AG09319 (cell line): ENCODE measurements at places on chromosomes 5 and 9.

GRCh38 chr9:19533373-19533772 is 124.6 kb downstream of the ACER2 start:
- no peak for DNase-seq

DNA sequence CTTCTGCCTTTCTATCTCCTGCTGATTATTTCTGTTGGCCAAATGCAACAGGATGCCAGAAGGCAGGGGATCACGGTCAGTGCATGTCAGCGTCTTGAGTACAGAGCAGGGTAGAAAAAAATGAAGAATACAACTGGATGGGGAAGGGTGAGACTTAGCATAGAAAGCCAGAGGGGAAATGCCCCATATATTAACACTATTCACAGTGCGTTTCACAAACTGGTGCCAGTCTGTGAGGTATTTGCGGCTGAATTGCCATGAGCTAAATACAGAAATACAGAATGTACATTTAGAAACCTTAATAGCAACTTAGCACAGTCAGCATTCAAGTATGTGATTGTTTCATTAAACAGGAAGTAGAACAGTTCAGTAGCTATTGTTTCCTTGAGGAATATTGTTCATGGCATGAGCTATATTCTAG is 31.0 kb upstream of the SLC1A3 start:
- DNase-seq, result no peak

GRCh38 chr5:154762261-154762660 is 7.1 kb downstream of the LARP1 start:
- no peak for DNase-seq

DNA sequence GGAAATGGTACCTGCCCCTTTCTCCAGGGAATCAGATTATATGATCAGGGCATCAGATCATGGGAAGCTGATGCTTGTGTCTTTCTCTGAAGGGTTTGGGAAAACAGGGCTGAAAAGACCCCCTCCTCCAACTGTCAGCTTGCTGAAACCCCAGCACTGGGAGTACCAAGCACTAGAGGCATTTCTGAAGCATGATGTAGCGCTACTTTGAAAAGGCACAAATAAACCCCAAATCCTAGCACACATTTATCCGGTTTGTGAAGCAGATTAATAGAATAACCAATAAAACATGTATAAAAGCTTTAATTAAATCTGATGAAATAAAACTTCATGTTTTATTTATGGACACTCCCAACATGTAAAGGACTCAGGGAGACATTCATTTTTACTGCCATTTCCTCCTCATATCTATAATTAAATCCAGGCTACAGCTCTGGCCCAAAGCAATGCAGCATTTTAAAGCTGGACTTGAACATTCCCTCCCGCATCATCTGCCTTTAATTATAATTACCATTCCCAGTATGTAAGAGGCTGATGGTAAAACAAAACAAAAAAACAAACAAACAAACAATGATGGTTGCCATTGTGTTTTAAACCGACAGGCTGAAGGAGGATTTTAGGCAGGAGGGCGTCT is 298.2 kb upstream of the RFX3 start:
- DNase-seq, result peak; percentile 54

DNA sequence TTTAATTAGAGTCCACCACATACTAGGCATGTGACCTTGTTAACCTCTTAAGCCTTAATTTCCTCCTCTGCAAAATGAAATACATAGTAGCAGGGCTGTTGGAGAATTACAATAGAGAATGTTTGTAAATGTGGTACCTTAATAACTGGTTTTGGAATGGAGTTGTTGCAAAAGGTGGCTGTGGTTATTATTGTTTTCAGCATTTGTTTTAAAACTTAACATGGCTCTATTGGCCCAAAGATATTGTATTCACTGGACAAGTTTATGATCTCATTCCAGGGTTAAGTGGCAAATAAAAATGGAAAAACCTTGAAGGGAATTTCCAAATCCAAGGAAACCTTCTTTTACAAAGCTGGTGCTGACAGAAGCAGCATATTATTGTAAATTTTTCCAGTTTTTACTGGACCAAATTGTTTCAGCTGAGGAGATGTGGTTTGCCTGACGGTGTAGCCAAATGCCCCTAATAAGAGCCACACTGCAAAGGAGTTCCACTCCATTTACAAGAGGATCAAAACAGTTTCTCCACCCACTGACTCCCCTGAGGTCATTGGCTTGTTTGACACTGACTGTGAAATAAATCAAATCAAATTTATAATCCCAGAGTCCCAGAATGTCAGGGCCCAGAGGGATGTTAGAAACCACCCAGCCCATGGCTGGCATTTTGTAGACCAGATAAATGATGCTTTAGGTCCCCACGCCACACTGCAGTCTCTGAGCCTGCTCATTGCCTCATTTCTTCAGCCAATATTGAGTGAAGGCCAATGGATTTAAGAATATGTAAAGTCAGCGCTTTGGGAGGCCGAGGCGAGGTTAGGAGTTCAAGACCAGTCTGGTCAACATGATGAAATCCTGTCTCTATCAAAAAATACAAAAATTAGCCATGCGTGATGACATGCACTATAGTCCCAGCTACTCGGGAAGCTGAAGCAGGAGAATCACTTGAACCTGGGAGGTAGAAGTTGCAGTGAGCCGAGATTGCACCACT is 45.2 kb downstream of the ADRA1B start:
- DNase-seq, result no peak

DNA sequence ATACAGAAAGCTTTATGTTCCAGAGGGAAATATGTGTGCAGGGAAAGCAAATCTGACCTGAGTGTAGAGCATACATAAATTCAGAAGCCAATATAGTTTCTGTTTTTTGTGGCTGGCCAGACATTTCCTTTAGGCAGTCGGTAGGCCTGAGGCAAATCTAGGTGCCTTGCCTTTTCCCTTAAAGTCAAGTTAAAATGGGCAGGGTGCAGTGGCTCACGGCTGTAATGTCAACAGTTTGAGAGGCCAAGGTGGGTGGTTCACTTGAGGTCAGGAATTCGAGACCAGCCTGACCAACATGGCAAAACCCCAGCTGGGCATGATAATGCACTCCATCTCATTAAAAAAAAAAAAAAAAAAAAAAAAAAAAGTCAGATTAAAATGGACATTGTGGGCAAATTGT is 31.2 kb downstream of the PHAX start:
- no peak for DNase-seq

DNA sequence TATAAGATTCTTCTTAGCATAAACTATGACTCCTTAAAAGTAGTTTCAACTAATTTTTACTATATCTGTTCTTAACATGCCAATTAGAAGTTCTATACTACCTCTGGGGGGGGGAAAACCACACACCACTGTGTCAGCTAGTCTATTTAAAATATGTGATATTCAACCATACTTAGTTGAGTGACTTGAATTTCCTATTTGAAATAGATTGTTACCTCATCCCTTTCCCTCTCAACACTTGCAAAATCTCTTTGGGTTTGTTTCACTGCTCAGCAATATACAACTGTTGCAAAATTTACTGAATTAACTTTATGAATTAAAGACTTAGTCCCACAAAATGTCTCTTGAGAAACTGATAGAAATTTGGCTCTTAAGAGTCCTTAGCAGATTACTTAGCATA is 151.1 kb upstream of the POU5F2 start:
- no peak for DNase-seq

GRCh38 chr5:155293605-155294178 is 280.1 kb downstream of the KIF4B start:
- DNase-seq, result no peak

- no peak for DNase-seq
Measured at GRCh38 chr5:5887833-5888232, 465.4 kb downstream of the ICE1 start.

- no peak for DNase-seq
Measured at GRCh38 chr9:131330814-131331600, 41.5 kb downstream of the PLPP7 start.

GRCh38 chr5:128334010-128334716 is 203.9 kb downstream of the FBN2 start:
- no peak for DNase-seq

DNA sequence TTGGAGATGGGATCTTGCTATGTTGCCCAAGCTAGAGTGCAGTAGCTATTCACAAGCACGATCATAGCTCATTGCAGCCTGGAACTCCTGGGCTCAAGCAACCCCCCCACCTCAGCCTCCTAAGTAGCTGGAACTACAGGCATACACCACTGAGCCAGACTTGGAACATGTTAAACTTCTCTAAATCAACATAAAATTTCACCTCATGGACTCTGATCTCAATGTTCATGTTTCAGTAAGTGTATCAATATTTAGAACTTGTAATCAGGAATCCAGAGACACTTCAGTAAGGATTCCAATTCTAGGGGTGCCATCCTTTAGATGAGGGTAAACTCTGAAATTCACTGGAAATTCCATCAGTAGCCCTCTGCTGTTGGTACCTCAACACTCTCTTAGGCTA is 6.8 kb downstream of the GNE start:
- DNase-seq, result no peak

- no peak for DNase-seq
Measured at GRCh38 chr9:87447547-87448432, 49.9 kb upstream of the DAPK1 start.

DNA sequence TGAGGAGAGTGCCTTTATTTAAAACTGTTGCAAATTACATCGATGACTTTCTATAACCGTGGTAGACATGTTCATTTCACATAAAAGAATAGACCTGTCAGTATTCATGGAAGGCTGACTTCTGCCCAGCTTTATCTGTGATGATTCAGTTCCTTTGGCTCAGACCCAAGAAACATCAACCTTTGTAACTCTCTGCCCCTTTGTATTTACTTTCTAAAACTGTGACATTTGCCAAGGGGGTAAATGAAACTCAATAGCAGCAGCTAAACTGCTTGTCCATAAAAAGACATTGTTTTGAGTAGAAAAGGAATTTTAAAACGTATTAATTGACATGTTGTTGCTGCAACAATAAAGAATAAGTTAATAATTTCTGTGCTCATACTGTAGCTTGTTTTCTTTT is 137.8 kb upstream of the ANKH start:
- peak; percentile 29 for DNase-seq

- no peak for DNase-seq
Measured at GRCh38 chr9:33952066-33952465, 96.6 kb downstream of the UBAP2 start.

GRCh38 chr5:41071975-41072374 is 833 bp upstream of the MROH2B start:
- peak; percentile 25 for DNase-seq

DNA sequence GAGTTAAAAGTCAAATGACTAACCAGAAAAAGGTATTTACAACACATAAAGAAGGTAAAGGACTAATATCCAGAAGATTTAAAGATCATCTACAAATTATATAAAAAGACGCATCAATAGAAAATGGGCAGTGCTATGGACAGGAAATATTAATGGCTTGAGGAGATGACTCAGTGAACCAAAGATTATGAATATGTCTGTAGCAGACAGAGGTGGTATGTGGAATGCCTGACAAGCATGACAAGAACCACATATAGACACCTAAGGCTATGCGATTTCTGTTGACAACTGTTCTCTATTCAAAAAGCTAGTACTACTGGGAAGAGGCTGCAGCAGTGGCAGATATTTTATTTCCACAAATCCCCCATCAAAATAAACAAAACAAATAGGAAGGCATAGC is 177.0 kb upstream of the SH3GL2 start:
- no peak for DNase-seq

DNA sequence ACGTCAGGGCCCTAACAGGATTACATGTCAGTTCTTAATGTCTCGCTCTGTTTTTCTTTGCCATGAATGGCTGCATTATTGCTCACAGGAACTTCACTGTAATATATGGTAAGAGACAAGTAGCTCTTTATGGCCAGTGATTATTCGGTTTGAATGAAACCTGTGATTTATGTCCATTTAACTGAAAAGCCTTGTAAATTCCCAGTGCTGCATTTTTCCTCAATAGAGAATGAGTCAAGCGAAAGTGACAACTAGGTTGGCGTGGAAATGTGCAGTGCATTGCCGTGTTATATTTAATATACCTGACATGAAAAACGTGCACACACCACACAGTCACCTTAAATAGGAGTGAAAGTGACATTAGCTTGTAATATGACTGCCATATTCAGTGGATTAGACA is 163.1 kb downstream of the PBX3 start:
- no peak for DNase-seq

- no peak for DNase-seq
Measured at GRCh38 chr5:4001004-4001403, 405.4 kb downstream of the IRX1 start.

- DNase-seq, result no peak
Measured at GRCh38 chr5:170269579-170269978, 28.0 kb downstream of the LCP2 start.

DNA sequence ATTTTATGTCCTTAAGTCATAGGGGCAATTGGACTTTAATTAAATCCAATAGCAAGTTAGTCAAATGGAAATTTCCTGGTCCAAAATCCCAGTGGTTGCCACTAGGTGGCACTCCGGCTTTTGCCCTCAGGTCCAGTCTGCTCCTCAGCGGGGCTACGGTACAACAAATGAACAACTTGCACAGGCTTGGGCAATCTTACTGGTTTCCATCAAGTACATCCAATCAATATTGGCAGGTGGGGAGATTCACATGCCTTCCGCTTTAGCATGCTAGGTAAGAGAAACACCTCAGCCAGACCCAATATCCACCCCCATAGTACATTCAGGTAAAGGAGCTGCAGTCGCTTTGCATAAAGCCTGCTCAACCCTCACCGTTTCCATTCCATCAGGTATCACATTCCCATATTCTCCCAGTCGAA is 6.3 kb upstream of the MXD3 start:
- peak; percentile 50 for DNase-seq

DNA sequence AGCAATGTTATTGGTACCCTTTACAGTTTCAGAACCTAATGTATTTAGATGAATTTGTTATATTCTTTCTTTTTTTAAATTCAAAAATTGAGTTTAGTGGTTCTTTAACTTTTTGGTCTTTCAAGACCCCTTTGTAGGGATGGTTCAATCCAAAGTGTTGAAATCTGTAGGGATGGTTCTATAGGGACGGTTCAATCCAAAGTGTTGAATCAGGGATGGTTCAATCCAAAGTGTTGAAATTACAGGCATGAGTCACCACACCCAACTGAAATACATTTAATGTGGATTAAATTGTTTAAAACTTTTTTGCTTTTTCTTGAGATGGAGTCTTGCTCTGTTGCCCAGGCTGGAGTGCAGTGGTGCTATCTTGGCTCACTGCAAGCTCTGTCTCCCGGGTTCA is 30.6 kb downstream of the SNX2 start:
- no peak for DNase-seq

GRCh38 chr9:106307670-106308069 is 555.3 kb upstream of the ZNF462 start:
- DNase-seq, result no peak

DNA sequence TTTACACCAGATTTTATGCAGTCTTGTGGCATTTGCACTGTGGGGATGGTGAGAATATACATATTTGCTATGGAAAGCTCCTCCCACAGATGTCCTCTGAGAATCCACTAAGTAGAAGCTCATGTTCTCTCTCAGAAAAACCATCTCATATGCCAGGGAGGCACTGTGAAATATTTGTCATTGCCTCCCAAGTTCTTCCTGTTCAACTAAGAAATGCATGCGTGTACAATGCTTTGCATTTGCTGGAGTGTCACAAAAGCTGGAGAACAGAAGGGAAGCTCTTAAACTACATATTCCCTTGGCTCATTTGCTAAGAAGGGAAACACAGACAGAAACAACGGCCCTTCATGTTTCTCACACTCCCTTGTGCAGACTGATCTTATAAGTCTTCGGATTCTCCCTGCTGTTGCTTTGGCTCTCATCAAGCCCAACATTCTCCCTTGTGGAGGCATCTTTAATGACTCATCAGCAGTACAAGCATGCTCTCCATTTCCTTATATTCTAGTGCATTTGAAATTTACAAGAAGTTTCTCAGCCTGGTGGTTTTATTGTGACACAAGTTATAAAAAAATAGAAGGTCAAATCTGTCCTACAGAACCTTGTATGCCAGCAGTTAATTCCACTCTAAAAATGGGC is 220.6 kb downstream of the TRIM36 start:
- DNase-seq, result no peak
